Activated CD4-positive, alpha-beta memory T cell treated with anti-CD3 and anti-CD28 coated beads, Interleukin-2, amount 10 ng/mL, durations not matched to agents 7 days and 5 days (primary cell): ENCODE measurements at places on chromosomes 6 and 20. TPM values are rescaled to one million over a fixed set of nuclear protein-coding genes. Genes with fewer than 3 reads are reported as not detected.

GRCh38 chr20:655726-656624 lies 3.0 kb upstream of the SRXN1 start:
- no peak overlapping the region for H3K27ac ChIP-seq
- H3K27me3 ChIP-seq: peaks cover 34% of the 10 kb centered on the region
- DNase-seq: no peak
- H3K36me3 ChIP-seq: no peaks in the 10 kb centered on the region
- H3K4me1 ChIP-seq: peaks cover 18% of the 10 kb centered on the region
- no peak overlapping the region for H3K4me3 ChIP-seq

UNC93A gene
- total RNA-seq: not detected

POU5F1 gene
- total RNA-seq: not detected

HCRTR2 gene
- not detected for total RNA-seq

DNA sequence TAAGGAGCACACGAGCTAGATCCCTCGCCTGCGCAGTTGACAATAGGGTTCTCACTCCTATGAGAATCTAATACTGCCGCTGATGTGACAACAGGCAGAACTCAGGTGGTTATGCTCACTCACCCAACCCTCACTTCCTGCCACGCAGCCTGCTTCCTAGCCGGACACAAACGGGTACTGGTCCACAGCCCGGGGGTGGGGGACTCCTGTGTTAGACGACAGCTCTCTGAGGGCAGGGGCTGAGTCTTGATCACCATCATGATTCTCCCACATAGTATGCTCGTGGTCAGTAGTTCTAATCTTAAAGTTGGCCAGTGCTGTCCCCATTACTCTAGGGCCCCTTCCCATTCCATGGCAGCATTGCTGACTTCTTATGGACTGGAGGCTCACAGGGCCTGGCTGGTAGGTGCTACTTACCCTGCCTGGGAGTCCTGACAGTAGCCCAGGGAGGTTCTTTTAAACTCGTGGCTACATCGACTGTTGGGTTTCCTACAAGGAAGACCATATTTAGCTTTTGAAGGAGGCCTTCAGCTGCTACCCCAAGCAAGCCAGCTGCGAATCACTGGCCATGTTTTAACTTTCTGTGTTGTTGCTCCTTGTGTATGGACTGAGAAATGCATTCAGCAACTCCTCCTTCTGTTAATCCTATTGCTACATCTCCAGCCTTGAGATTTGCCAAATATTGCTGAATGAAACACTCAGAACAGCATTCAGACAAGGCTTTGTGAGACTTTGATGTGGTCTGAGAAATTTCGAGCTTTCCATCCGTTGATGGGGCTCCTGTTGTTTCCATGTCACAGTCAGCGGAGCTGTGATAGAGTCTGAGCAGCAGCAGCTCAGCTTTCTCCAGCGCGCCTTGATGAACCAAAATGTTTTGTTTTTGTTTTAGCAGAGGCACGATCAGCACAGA lies 300.3 kb downstream of the NRN1 start:
- H3K4me1 ChIP-seq: peaks cover 13% of the 10 kb centered on the region
- no peak overlapping the region for H3K27ac ChIP-seq
- H3K36me3 ChIP-seq: no peaks in the 10 kb centered on the region
- no peak overlapping the region for H3K4me3 ChIP-seq
- no peak for DNase-seq

DNA sequence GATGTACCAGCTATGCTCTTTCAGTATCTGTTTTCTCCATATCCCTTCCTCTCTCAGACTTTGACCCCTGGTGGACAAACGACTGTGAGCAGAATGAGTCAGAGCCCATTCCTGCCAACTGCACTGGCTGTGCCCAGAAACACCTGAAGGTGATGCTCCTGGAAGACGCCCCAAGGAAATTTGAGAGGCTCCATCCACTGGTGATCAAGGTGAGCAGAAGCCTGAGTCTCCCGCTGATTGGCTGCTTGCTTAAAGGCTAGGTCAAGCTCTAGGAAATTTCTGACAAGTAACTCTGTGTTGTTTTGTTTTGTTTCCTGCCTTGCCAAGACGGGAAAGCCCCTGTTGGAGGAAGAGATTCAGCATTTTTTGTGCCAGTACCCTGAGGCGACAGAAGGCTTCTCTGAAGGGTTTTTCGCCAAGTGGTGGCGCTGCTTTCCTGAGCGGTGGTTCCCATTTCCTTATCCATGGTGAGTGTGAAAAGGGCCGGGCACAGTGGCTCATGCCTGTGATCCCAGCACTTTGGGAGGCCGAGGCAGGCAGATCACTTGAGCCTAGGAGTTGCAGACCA lies 28.6 kb downstream of the C6orf89 start:
- peaks cover 57% of the 10 kb centered on the region for H3K4me1 ChIP-seq
- H3K4me3 ChIP-seq: peak overlapping the region; percentile 18
- peak overlapping the region; percentile 90 for H3K27ac ChIP-seq
- peaks cover 52% of the 10 kb centered on the region for H3K36me3 ChIP-seq
- H3K27me3 ChIP-seq: no peaks in the 10 kb centered on the region

DNA sequence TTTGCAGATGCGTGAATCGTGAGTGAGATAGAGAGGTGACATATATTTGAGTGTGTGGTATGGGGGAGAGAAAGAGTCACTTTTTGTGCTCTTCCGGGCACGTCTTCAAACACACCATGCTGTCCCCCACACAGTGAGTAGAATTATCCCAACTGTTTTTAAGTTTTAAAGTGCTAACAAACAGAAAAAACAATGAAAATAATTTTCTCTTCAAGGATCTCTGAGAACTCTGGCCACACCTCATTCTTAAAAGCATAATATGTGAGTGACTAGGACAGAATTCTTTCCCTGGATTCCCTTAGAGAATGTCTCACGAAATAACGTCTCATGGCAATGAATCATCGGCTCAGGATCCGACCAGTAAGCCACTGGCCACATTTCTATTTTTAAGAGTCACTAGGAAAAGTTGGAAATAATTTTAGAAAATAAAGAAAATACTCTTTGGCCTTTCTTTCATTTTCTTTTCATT lies 235.7 kb upstream of the ZNF217 start:
- H3K36me3 ChIP-seq: peaks cover 12% of the 10 kb centered on the region
- peaks cover 54% of the 10 kb centered on the region for H3K4me1 ChIP-seq
- no peak for DNase-seq
- H3K27me3 ChIP-seq: no peaks in the 10 kb centered on the region
- H3K27ac ChIP-seq: peak overlapping the region; percentile 79
- peak overlapping the region; percentile 71 for H3K4me3 ChIP-seq

- H3K4me3 ChIP-seq: no peak overlapping the region
- DNase-seq: no peak
- H3K36me3 ChIP-seq: no peaks in the 10 kb centered on the region
- peaks cover 13% of the 10 kb centered on the region for H3K27me3 ChIP-seq
- no peaks in the 10 kb centered on the region for H3K4me1 ChIP-seq
These were observed 5.8 kb upstream of the EEF1E1 start for GRCh38 chr6:8108031-8108660.

TOMM6 gene
- total RNA-seq: 126 TPM

DNA sequence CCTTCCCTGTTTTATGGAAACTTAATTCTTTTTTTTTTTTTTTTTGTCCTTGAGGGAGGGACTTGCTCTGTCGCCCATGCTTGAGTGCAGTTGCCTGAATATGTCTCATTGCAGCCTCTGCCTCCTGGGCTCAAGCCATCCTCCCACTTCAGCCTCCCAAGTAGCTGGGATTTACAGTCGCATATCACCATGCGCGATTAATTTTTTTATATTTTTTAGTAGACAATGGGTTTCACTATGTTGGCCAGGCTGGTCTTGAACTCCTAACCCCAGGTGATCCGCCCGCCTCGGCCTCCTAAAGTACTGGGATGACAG lies 654 bp downstream of the TMEM14C start:
- H3K27me3 ChIP-seq: no peaks in the 10 kb centered on the region
- H3K4me3 ChIP-seq: peak overlapping the region; percentile 95
- H3K36me3 ChIP-seq: peaks cover 36% of the 10 kb centered on the region
- peaks cover 55% of the 10 kb centered on the region for H3K4me1 ChIP-seq
- no peak for DNase-seq
- H3K27ac ChIP-seq: peak overlapping the region; percentile 88

- H3K27me3 ChIP-seq: no peaks in the 10 kb centered on the region
- peaks cover 65% of the 10 kb centered on the region for H3K4me1 ChIP-seq
- H3K27ac ChIP-seq: peak overlapping the region; percentile 97
- peaks cover 37% of the 10 kb centered on the region for H3K36me3 ChIP-seq
- peak overlapping the region; percentile 79 for H3K4me3 ChIP-seq
These were observed 108.4 kb downstream of the RTN4IP1 start for GRCh38 chr6:106520711-106521401.

DNA sequence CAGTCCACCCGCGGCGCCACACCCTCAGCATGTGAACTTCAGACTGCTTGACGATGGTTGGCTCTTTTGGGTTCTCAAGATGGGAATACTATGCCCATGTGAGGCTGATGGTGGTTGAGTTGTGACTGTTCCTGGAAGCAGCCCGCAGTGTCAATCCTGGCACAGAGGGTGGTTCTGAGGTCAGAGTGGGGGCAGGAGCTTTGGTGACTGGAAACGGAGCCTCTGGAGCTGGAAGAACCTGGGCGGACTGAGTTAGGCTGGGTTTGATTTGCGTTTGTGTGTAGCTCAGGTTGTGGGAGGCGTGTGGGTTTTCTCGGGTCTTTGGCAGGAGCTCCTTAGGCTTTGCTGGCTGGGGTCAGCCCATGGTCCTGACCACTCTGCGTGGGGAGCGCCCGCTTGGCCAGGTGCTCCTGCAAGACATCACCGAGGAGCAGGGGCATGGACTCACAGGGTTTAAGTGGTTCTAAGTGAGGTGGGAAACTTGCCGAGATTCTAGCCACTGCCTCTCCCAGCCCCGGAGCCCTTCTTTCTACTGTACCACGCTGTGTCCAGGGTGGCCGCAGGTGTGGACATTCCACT lies 37.3 kb upstream of the SLC22A1 start:
- peaks cover 85% of the 10 kb centered on the region for H3K36me3 ChIP-seq
- H3K27ac ChIP-seq: no peak overlapping the region
- H3K27me3 ChIP-seq: no peaks in the 10 kb centered on the region
- peaks cover 17% of the 10 kb centered on the region for H3K4me1 ChIP-seq

DNA sequence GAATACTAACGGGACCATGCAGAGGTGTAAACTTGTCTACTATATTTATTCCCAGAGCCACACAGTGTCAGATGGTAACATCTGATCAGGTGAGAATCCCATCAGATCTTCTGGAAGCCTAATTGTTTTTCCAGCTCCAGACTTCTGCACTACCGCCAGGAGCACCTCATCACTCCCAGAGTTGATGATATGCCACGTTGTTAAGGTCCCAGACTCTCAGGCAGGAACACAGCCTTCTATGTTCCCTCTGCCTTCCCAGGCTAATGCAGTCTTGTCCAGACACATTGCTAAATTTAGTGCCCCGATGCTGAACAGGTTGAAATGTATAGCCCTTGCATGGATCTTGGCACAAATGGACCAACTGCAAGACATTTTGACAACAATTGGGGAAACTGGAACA lies 86.2 kb downstream of the PROKR2 start:
- peaks cover 23% of the 10 kb centered on the region for H3K27me3 ChIP-seq
- no peak for DNase-seq
- H3K4me1 ChIP-seq: no peaks in the 10 kb centered on the region
- no peak overlapping the region for H3K4me3 ChIP-seq
- H3K27ac ChIP-seq: no peak overlapping the region

HUS1B gene
- total RNA-seq: 0.78 TPM

GRCh38 chr6:10521104-10521808 lies at the start of gene GCNT2:
GCNT2 (plus strand) TSS chr6:10521351; CDS start chr6:10528912, 7,561 bp downstream.
- no peak within 1 kb of the TSS for H3K4me3 ChIP-seq
- H3K27me3 ChIP-seq: peaks cover 7% of the 10 kb centered on the region
- H3K4me1 ChIP-seq: peaks cover 3% of the 10 kb centered on the region
- no peak within 1 kb of the TSS for H3K27ac ChIP-seq
- no peak for DNase-seq

DNA sequence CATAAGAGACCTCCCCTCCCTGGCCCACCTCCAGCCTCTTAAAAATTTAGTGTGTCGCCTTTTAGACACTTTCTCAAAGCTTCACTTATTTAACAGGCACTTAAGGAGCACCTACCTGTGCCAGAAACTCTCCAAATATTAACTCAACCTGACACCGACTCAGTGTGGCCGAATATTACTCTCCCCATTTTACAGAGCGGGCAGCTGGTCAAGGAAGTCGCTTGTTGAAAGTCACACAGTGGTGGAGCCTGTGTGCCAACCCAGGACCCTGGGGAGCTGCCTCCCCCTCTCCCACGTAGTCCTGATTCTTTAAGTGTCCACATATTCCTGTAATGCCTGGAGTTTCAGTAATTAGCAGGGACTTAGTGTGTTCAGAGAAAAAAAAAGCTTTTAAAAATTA lies 1.0 kb upstream of the PMEPA1 start:
- H3K27me3 ChIP-seq: peaks cover 42% of the 10 kb centered on the region
- peak overlapping the region; percentile 26 for H3K4me3 ChIP-seq
- no peak overlapping the region for H3K27ac ChIP-seq
- H3K4me1 ChIP-seq: peaks cover 12% of the 10 kb centered on the region
- no peaks in the 10 kb centered on the region for H3K36me3 ChIP-seq
- no peak for DNase-seq

DNA sequence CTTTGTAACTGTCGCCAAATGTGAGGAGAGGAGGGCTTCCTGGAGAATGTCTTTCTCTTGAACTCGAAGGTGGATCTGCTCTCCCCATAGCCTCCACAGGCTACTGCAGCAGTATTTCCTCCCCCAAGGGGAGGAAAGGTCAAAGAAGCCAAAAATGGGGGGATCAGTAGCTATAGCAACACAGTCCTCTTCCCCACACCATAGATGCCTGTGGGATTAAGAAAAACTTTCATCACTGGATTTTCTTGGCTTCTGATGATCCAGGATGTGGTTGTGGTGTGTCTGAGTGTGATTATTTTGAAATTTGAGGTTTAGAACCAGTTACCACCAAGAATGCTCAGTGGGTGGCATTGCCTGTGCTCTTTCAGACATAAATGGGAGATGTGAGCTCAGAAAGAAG lies 140.1 kb upstream of the SPACA1 start:
- H3K27ac ChIP-seq: peak overlapping the region; percentile 53
- peak; percentile 32 for DNase-seq
- peaks cover 25% of the 10 kb centered on the region for H3K4me1 ChIP-seq
- peaks cover 45% of the 10 kb centered on the region for H3K27me3 ChIP-seq
- H3K4me3 ChIP-seq: no peak overlapping the region

DNA sequence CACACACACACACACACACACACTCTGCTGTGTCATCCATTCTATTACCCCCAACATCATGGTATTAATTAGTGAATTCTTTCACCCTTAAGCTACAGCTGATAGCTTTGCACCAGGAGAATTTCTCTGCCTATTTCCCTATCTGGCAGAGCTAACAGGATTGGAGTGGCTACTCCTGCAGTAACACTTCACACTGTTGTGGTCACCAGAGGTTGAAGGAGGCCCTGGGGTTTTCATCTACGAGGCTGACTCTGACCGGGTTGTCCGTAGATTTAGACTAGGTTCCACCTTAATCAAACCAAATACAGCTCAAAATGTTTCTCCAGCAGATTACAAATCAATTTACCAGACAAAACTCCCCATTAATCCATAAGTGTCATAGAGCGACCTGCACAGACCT lies 69.2 kb upstream of the RIPOR2 start:
- no peak overlapping the region for H3K4me3 ChIP-seq
- no peak overlapping the region for H3K27ac ChIP-seq
- H3K4me1 ChIP-seq: peaks cover 77% of the 10 kb centered on the region
- no peak for DNase-seq
- H3K36me3 ChIP-seq: peaks cover 44% of the 10 kb centered on the region

TAPBP gene
- 243 TPM for total RNA-seq

GRCh38 chr6:162178666-162179065 lies 548.9 kb downstream of the PRKN start:
- DNase-seq: no peak
- peaks cover 12% of the 10 kb centered on the region for H3K4me1 ChIP-seq
- no peak overlapping the region for H3K27ac ChIP-seq
- no peaks in the 10 kb centered on the region for H3K36me3 ChIP-seq
- no peak overlapping the region for H3K4me3 ChIP-seq
- no peaks in the 10 kb centered on the region for H3K27me3 ChIP-seq

- peaks cover 63% of the 10 kb centered on the region for H3K4me1 ChIP-seq
- peaks cover 30% of the 10 kb centered on the region for H3K36me3 ChIP-seq
- peak overlapping the region; percentile 85 for H3K27ac ChIP-seq
- H3K27me3 ChIP-seq: no peaks in the 10 kb centered on the region
- DNase-seq: peak; percentile 74
- no peak overlapping the region for H3K4me3 ChIP-seq
These were observed 21.6 kb downstream of the LY86 start for GRCh38 chr6:6610031-6610591.

MYL9 gene
- total RNA-seq: 1.7 TPM

KCNQ2 gene
- not detected for total RNA-seq
